Stimulated activated CD4-positive, alpha-beta T cell treated with anti-CD3 and anti-CD28 coated beads, Interleukin-12 subunit alpha, Interleukin-12 subunit beta, amount 100 ng/mL, for 4 hours (primary cell): ENCODE measurements at places on chromosomes 1 and 21.

GRCh38 chr1:177913762-177914540 lies 55.9 kb downstream of the SEC16B start:
- DNase-seq = no peak

- no peak for DNase-seq
These were observed 66.0 kb upstream of the TINAGL1 start for GRCh38 chr1:31510304-31510703.

- DNase-seq = no peak
These were observed 2.3 kb downstream of the ZBTB37 start for GRCh38 chr1:173870252-173871075.

DNA sequence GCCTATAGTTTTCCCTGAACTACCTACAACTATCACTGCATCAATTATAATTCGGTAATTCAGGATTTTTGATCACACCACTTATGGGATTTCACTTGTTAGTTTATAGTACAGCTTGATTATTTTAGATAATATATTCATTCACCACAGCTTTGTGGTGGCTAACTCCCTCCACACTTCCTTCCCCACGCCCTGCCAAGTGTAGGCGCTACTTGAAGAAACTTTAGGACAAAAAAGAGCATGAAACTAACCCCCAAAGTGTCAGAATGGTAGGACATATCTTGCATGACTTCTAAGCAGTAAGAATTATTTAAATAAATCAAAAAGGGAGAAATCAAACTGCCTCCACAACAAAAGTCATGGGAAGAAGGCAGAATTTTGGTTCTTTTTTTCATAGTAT lies 70.1 kb downstream of the LHX9 start:
- no peak for DNase-seq

DNA sequence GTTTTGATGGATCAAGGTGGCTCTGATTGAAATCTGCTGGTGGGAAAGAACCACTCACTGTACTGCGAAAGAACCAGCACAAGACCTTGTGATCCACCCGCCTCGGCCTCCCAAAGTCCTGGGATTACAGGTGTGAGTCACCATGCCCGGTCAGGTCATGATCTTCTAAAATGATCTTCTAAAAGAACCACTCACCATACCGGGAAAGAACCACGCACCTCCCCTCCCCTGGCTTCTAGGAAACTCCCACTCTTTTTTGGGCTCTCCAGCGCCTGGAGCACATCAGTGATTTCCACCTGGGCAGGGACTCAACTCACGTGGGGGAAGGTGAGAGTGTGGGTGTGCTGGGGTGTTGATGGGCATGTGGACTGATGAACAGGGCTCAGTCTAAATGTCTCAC lies 7.9 kb upstream of the RAB7B start:
- DNase-seq = no peak

GRCh38 chr1:150928286-150928685 lies 2.1 kb downstream of the SETDB1 start:
- DNase-seq = no peak

DNA sequence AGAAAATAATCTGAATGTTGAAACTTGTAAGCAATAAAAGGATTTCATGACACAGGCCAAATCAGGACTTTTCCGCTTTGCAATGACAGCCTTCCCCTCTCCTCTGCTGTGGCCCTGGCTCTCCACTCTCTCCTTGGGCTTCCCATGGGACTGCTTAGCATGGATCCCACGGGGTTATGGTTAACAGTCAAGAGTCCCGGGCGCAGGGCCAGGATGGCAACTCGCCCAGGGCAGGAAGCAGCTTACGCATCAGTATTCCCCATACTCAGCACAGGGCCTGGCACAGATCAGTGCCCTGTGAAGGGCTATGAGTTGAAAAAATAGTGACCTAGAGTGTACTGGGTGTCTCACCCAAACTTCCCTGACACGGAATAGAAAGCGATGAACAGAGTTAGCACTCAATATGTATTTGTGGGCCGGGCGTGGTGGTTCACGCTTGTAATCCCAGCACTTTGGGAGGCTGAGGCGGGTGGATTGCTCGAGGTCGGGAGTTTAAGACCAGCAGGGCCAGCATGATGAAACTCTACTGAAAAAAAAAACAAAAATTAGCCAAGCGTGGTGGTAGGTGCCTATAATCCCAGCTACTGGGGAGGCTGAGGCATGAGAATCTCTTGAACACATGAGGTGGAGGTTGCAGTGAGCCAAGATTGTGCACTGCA lies 29.1 kb upstream of the GRHL3 start:
- no peak for DNase-seq

DNA sequence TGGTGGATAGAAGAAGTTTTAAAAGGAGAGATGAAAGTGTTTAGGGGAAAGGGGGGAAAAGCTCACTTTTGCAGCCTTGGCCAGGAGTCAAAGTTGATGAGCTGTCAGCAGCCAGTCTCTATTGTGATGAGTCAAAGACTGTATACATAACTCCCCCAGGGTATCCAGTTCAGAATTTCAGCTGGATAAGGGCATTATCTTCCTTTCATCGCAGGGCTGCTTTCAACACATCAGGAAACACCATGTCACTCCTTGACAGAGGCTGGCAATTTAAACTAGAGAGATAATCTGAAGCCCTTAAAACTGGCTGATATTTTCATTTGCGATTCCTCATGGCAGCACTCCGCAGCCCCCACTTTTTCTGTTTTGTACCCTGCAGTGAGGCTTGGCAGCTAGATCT lies 328.5 kb downstream of the TBX15 start:
- DNase-seq = no peak

DNA sequence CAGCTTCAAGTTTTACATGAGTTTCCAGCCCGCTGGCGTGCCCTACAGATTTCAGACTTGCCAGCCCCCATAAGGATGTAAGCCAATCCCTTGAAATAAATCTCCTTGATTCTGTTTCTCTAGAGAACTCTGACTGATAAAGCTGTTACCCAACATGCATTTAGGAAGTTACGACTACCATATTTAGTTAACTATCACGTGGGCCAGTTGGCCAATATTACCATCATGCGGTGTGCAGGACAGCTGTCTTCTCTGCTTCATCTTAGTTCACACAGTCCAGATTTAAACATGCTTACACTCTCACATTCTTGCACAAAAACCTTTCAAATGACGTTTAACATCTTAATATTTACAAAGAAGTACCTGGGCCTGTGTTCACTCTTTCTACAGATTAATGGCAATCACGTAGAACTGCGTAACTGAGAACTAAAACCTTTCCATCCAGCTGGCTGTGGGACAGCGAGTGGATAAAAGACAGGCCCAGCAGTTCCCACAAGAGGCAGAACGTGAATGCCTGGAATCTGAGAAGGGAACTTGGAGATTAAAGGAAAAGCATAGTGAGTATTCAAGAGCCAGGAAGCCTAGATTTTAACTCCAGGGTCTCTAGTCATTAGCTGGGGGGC lies 20.8 kb downstream of the FAM177B start:
- no peak for DNase-seq

- DNase-seq = no peak
These were observed 308.0 kb upstream of the B3GALT2 start for GRCh38 chr1:193494368-193494767.

GRCh38 chr1:37930246-37931101 lies 16.4 kb downstream of the INPP5B start:
- DNase-seq = peak; percentile 10

- no peak for DNase-seq
These were observed 51.5 kb upstream of the RAVER2 start for GRCh38 chr1:64693406-64693805.

GRCh38 chr1:29473161-29473855 lies 237.0 kb downstream of the PTPRU start:
- DNase-seq = no peak

GRCh38 chr1:241332037-241332409 lies 25.0 kb downstream of the RGS7 start:
- no peak for DNase-seq

- no peak for DNase-seq
These were observed 65.1 kb upstream of the ID3 start for GRCh38 chr1:23624440-23624839.

DNA sequence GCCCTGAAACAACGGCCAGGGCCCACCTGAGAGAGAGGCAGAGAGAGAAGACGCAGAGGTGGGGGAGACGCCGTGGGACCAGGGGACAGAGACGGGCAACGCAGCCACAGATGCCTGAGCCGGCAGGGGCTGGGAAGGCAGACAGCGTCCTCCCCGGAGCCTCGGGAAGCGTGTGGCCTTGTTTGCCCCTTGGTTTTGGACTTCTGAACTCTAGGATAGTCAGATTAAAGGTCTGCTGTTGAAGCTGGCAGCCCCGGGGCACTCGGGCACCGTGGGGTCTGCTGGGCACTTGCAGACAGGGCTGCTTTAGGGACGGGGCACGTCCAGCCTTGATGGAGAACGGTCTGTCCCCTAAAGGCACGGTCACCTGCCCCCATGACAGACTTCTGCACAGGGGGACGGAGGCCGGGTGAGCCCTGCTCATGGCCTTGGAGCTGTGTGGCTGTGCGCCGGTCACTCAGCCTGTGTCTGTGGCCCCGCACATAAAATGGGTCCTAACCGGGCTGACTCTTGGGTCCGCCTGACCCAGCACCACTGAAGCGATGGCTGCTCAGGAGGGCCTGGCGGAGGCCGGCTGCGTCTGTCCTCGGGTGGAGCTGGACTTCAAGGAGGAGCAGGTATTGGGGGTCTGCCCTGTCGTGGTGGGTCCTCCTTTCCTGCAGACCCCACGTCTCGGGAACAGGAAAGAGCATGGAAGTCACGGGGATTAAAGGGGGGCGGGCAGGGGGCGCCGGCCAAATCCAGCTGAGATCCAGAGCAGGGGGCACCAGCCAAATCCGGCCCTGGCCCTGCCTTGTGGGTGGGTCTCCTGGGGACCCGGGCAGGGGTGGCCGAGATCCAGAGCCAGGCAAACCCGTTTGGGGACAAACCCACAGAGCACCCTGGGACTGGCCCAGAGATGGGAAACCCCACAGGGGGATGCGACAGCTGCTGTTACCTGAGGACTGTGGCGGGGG lies 9.6 kb upstream of the RNF223 start:
- no peak for DNase-seq

DNA sequence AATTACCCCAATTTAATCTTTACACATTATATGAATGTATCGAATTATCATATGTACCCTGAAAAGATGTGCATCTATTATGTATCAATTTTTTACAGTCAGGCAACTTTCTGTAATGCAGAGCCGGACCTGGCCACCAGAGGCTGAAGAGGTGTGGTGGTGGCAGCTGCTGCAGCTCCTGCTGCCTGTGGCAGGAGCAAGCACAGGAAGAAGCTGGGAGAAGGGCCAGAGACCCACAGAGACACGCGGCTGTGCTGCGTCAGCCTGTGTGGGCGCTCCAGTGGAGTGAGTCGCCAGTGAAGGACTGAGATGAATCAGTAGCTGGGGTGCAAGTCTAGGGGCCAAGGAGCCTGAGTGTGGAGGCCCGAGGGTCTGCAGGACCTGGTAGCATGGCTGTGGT lies 74.3 kb upstream of the COG2 start:
- no peak for DNase-seq

GRCh38 chr1:31577515-31578192 lies 1.3 kb downstream of the TINAGL1 start:
- no peak for DNase-seq

DNA sequence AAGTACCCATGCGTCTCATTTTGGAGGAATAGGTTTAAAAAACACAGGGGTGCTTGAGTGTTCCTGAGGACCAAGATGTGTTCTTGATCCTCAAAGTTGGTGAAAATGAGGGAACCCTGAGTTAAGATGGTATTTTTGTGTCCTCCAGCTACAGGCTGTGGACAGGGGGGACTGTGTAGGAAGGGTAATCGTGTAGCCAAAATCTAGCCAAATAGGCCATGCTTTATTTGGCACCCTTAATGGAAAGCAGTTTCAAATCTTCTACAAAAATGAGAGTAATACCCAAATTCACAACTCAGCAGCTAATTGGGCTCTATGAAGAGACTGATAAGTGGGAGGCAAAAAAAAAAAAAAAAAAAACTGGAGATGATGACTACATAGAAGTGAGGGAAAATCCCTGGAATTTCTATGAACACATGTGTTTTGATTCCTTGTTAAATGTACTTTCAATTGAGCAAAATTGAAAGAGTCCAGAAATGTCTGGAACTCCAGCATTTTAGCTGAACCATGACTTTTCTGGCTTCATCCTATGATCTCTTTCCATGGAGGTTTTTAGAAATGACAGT lies 470 bp downstream of the HSD11B1 start:
- DNase-seq = no peak

- no peak for DNase-seq
These were observed 19.9 kb upstream of the SRSF4 start for GRCh38 chr1:29201595-29202051.

DNA sequence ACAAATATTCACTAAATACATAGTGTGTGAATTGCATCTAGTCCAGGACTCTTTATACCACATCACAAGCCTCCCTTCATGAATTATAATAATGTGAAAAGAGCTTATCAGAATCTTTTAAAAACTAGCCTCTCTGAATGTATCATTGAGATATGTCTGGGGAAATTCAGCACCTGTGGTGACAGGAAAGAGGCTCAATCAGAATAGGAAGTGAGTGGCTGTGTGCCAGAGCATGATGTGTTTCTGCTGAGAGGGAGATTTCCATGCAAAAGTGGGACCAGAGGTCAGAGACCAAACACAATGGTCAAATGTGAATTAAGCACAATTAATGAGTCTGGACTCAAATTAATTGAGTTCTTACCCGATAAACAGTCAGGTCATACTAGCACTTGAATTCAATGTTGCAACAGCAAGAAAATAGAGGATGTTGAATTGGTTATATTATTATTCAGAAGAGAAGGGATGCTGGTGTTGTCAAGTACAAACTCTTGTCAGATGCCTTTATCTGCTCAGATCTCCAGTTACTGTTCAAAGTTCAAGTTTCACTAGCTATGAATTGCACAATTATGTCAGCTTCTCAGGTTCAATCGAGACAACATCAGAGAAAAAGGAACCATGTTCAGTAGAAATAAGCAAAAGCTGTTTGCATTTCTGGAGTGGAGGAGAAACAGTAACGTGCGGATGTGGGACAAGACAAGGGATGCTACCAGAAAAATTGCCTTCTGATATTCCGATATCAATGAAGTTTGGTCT lies 226.2 kb downstream of the ZNF326 start:
- no peak for DNase-seq

- peak; percentile 16 for DNase-seq
These were observed 894 bp downstream of the TCEA3 start for GRCh38 chr1:23423415-23424292.
